NCI-H526 (cell line): ENCODE measurements at places on chromosomes 16 and 17.
A peak's percentile ranks its signal among the peaks of the same experiment; 100 is the strongest.

- DNase-seq, result no peak
Measured at GRCh38 chr17:58351182-58351581, 819 bp downstream of the SUPT4H1 start.

DNA sequence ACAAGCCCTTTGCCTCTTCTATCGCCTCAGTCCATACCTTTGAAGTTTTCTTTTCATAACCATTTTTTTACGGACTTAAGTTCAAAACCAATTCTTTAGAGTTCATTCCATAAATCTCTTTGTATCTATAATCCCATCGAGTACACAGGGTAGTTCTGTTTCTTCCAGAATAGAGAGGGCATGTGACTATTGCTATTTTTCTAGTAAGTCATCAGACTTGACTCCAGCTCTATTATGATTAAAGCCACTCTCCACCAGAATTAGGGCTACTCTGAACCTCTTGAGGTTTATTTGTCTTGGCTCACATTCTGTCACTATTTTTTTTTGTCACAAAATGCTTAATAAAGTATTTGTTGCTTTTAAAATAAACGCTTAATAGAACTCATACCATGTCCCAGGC is 191.9 kb upstream of the AXIN2 start:
- no peak for DNase-seq

DNA sequence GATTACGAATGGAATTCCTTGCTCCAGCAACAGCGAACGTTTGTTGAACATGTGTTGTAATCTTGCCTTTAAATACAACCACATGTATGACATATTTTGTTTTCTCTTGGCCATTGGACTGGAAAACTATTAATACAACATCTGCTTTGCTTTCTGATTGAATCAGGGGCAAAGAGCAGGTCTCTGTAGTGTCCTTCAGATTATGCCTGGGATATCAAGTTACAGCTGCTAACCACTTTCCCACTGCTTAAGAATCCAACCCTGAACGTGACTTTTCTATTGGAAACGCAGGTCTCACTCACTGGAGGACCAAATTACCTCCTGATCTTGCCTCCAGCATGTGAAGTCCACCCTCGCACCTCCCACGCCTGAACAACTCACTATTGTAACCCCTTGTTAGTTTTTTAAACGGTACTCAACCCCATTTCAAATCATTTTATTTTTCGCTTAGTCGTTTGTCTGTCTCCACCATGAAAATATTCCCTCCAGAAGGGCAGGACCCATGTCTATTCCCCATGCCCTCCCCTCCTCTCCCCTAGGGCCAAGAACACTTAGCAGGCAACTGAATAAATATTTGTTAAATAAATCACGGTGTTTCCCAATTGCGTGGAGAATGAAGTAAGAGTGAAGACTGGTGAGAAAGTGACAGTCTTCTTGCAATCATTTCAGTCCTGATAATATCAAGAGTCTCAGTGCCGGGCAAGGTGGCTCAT is 57.4 kb upstream of the MRTFB start:
- peak; percentile 53 for DNase-seq

GRCh38 chr16:81180578-81180977 is 57.9 kb upstream of the BCO1 start:
- DNase-seq, result no peak

- DNase-seq, result no peak
Measured at GRCh38 chr17:79834565-79835469, 4.4 kb downstream of the CBX4 start.

DNA sequence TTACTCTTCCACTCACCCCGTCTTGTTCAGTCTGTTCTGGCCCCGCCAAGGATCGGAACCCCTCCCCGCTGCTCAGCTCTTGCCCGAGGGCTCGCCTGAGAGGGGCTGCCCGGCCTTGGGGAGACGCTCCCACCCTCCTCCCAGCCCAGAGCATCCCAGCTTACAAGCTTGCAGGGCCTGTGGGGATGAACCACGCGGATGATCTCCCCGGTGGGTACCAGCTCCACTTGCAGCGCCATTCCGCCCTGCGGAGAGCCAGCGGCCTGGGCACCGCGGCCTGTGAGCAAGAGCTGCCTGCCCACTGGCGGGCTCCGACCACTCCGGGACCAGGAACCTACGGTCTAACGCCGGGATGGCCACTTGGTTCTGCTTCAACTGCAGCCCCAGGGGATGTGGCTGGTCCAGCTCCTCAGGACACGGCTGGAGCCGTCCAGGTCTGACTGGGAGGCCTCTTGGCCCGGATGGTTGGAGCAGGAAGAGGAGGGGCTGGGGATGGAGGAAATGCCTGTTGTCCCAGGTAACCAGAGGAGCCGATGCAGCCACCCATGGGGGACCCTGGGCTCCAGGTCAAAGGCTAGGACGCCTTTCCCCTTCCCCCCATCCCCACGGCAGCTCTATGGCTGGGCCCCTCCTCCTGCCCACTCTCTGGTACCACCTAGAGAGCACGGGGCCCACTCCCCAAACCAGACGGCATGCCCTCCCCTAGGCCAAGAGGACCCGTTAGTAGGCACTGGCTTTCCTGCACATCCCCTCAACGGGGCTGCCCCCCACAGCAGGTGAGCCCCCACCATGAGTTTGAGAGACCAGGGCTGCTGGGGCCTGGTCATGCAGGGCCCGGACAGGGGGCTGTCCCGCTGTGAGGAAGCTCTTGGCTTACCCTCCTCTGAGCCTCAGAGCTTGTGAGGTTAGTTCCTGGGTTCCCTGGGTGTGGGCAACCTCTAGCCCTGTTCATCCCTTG is at the start of gene MYO1C:
Gene MYO1C (minus strand): TSS at position 438 of the 958 bp plus-strand sequence. CDS start 199 bp downstream, at position 239.
- no peak for DNase-seq

- no peak for DNase-seq
Measured at GRCh38 chr17:66126231-66126630, 65.7 kb downstream of the CEP112 start.

GRCh38 chr17:19719355-19720209 is 3.2 kb upstream of the SLC47A2 start:
- no peak for DNase-seq

- DNase-seq, result peak; percentile 68
Measured at GRCh38 chr17:21452377-21453143, 76.4 kb downstream of the KCNJ12 start.

- no peak for DNase-seq
Measured at GRCh38 chr17:4516735-4517134, 18.1 kb downstream of the SPNS2 start.

DNA sequence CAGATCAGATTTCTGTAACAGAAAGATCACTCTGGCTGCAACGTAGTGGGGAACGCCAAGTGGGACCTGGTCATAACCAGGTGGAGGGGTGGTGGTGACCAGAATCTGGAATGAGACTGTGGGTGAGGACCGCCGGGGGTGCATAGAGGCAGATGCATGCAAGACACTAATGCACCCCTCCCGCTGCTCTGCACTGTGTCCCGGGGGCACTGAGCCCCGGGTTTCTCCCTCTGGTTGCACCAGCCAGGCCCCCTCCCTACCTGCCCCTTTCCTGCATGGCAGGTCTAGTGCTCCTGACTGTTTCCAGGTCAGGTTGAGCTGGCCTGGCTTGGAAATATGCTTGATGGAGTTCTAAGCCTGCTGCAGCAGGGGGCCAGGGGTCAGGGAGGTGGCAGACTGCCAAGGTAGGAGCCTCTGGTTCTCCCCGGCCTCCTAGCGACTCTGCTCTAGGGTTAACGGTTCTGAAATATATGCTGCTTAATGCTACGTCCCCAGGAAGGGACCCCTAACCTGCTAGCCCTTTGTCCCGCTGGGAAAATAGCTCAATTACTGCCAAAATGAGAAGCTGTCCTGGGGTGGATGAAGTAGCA is 94.3 kb downstream of the SDK2 start:
- DNase-seq, result no peak

GRCh38 chr17:81870981-81871386 is at the start of gene ARHGDIA:
ARHGDIA (minus strand) TSS chr17:81871337; CDS start chr17:81869930, 1,407 bp downstream.
- DNase-seq, result peak; percentile 65

GRCh38 chr17:45230787-45231480 is 9.2 kb downstream of the FMNL1 start:
- DNase-seq, result peak; percentile 30

- no peak for DNase-seq
Measured at GRCh38 chr16:56606476-56607108, 1.8 kb upstream of the MT2A start.

GRCh38 chr17:45900723-45901415 is 6.5 kb downstream of the MAPT start:
- no peak for DNase-seq

GRCh38 chr17:9628509-9628908 is 16.8 kb upstream of the USP43 start:
- no peak for DNase-seq

GRCh38 chr16:53678756-53679343 is 24.8 kb downstream of the RPGRIP1L start:
- no peak for DNase-seq

DNA sequence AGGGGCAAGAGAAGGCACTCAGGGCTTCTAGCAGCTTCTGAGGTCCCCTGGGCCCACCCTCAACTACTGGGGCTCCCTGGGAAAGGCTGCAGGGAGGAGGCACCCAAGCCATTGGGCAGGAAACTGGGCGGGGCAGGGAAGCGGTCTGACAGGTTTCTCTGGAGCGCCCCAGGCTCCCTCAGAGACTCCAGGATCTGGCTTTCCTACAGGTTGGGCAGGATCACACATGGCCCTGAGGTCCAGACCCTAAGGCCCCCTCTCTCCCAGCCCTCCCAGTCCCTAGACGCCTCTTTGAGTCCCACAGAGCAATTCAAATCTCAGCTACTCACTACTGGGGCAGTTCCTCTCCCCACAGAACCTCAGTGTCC is 14.3 kb downstream of the JUP start:
- DNase-seq, result peak; percentile 87

GRCh38 chr16:13708347-13709120 is 211.4 kb upstream of the ERCC4 start:
- peak; percentile 88 for DNase-seq
